ENCODE measurements at places on chromosomes 13 and 19. TPM values are rescaled to one million over a fixed set of nuclear protein-coding genes. Genes with fewer than 3 reads are reported as not detected.

The KCTD4 gene
- polyA plus RNA-seq, result 0.53 TPM

The SULT2A1 gene
- not detected for polyA plus RNA-seq

The CGB7 gene
- 1.7 TPM for polyA plus RNA-seq

The MIA gene
- polyA plus RNA-seq, result not detected

The SYDE1 gene
- polyA plus RNA-seq, result 64.9 TPM

The CCDC70 gene
- polyA plus RNA-seq, result not detected

The UCHL3 gene
- polyA plus RNA-seq, result 68.3 TPM

The TPP2 gene
- polyA plus RNA-seq, result 27.6 TPM

The EBPL gene
- polyA plus RNA-seq, result 65.3 TPM

The ZNF724 gene
- polyA plus RNA-seq, result 1.8 TPM

The SLC25A41 gene
- not detected for polyA plus RNA-seq

The PRODH2 gene
- not detected for polyA plus RNA-seq

The APOC1 gene
- polyA plus RNA-seq, result 1.1 TPM

The HS6ST3 gene
- not detected for polyA plus RNA-seq

The CHAF1A gene
- polyA plus RNA-seq, result 26.7 TPM

The DENND1C gene
- not detected for polyA plus RNA-seq

The HCN2 gene
- polyA plus RNA-seq, result 2.6 TPM

The MUC16 gene
- polyA plus RNA-seq, result not detected

The ZNF497 gene
- 0.24 TPM for polyA plus RNA-seq

The CGB3 gene
- not detected for polyA plus RNA-seq

The RETN gene
- polyA plus RNA-seq, result not detected

The VMAC gene
- polyA plus RNA-seq, result 3.1 TPM

The NEK3 gene
- polyA plus RNA-seq, result 7.5 TPM

The NCAN gene
- polyA plus RNA-seq, result not detected

The TMEM59L gene
- 5.9 TPM for polyA plus RNA-seq

The CALR3 gene
- not detected for polyA plus RNA-seq

The TLE6 gene
- not detected for polyA plus RNA-seq

The ACTMAP gene
- 4.9 TPM for polyA plus RNA-seq

The NAPSA gene
- 0.39 TPM for polyA plus RNA-seq

The SYCN gene
- not detected for polyA plus RNA-seq

The ZNF98 gene
- not detected for polyA plus RNA-seq

The OR7C1 gene
- polyA plus RNA-seq, result not detected

The SIGLEC14 gene
- not detected for polyA plus RNA-seq

The FGF22 gene
- polyA plus RNA-seq, result 0.24 TPM

The CBLC gene
- polyA plus RNA-seq, result not detected

The CNN1 gene
- 196 TPM for polyA plus RNA-seq

The IQCN gene
- 0.67 TPM for polyA plus RNA-seq

The MED26 gene
- polyA plus RNA-seq, result 4.0 TPM

The SELENOV gene
- not detected for polyA plus RNA-seq

The ZNF135 gene
- 2.4 TPM for polyA plus RNA-seq

The ADAMTSL5 gene
- polyA plus RNA-seq, result 13.4 TPM

The ZNF8 gene
- 1.5 TPM for polyA plus RNA-seq

The RNF225 gene
- not detected for polyA plus RNA-seq

The TMEM145 gene
- 0.41 TPM for polyA plus RNA-seq

The RNF17 gene
- 0.03 TPM for polyA plus RNA-seq

The SLC15A1 gene
- polyA plus RNA-seq, result not detected

The FCGBP gene
- 0.03 TPM for polyA plus RNA-seq

The KLF1 gene
- not detected for polyA plus RNA-seq

The CEACAM4 gene
- polyA plus RNA-seq, result not detected

The IGLON5 gene
- not detected for polyA plus RNA-seq

The FFAR2 gene
- polyA plus RNA-seq, result not detected

The OR10H3 gene
- polyA plus RNA-seq, result not detected

Data from IMR-90 (cell line).